Left lung (tissue), 14 donors: ENCODE measurements at places on chromosomes 13 and 19. TPM values are rescaled to one million over a fixed set of nuclear protein-coding genes. Genes with fewer than 3 reads are reported as not detected.

DNA sequence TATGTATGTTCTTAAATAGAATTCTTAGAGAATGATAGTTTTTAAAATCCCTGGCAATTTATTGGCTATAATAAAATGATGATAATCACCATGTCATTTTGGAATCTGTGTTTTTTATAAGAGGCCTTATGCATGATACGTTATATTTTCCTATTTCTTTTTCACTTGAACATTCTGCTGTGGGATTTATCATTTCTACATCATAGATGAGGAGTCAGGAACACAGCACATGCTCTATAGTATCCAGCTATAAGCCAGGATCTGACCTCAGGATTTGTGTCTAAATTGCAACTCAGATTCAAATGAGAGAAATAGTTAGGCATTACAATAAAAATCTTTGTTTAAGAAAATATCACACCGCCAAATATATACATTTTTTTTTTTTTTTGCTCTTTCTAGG lies 928.0 kb downstream of the EFNB2 start:
- H3K27me3 ChIP-seq: no peaks in the 10 kb centered on the region
- H3K27ac ChIP-seq: no peak overlapping the region
- H3K4me3 ChIP-seq: no peak overlapping the region
- H3K36me3 ChIP-seq: no peaks in the 10 kb centered on the region

- no peaks in the 10 kb centered on the region for H3K4me1 ChIP-seq
- H3K27ac ChIP-seq: no peak overlapping the region
- no peaks in the 10 kb centered on the region for H3K27me3 ChIP-seq
- peak; percentile 31 for DNase-seq
Observed at GRCh38 chr19:33445442-33446329, 72.2 kb downstream of the CEBPG start.

DNA sequence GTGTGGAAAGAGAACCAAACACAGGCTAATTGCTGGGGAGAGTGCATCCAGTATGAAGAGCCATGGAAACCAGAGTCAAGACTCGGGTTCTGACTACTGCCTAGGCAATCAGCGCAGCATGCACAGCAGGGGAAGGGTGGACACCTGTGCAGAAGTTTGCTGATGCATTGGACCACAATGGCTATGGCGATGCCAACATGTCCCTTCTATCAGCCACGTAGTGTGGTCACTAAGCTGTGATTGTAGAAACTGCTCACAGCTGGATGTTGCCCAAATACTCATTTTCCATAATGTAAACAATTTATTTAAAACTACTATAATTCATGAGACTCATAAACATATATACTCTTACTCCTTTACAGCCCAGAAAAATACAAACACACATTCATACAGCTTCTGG lies 1718.2 kb downstream of the EFNB2 start:
- no peaks in the 10 kb centered on the region for H3K4me1 ChIP-seq
- H3K4me3 ChIP-seq: no peak overlapping the region
- no peaks in the 10 kb centered on the region for H3K27me3 ChIP-seq
- no peak overlapping the region for H3K27ac ChIP-seq
- peak; percentile 12 for DNase-seq

DNA sequence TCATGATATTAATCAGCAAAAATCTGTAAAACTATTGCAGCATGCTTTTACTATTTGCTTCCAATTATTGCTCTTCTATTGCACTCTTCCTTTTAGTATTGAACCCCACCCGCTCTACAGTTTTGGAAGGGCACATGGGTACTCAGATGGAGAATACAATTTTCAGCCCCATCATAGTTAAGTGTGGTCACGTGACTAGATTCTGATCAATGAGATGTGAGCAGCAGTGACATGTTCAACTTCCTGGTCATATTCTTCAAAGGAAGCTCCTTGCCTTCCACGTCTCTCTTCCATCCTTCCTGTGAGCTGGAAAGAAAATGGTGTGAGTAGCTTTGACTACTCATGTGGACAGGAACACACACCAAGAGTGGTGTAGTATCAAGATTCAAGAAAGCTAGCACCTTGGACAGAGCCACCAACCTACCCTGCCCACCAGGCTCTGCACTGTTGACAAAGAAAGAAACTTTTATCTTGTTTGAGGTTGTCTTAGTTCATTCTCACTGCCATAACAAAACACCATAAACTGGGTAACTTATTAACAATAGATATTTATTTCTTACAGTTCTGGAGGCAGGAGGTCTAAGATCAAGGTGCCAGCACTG lies 3.8 kb upstream of the FGF14 start:
- H3K36me3 ChIP-seq: no peaks in the 10 kb centered on the region
- no peak overlapping the region for H3K27ac ChIP-seq
- H3K27me3 ChIP-seq: peaks cover 34% of the 10 kb centered on the region
- DNase-seq: no peak

DNA sequence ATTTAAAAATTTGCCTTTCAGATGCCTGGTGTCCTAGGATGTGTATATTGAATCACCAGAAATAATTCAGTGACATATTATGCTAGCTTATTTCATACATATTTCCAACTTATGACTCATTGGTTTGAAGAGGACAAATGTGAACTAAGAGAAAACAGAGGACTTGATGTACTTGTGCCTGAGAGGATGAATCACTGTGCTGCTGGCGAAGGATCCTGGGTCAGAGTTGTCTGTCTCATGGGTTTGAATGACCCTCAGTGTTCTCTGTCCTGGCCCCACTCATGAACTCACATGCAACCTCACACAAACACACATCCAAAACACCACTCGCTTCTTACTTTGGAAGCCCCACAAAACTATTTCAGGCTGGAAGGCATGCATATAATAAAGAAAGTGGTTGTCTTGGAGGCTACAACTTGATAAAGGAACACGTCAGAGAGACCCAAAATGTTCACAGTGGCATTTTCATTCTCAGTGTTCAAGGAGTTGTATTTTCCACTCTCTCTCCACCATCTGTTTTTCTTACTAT lies 129.0 kb upstream of the SPRY2 start:
- H3K27ac ChIP-seq: peak overlapping the region; percentile 69
- H3K4me3 ChIP-seq: no peak overlapping the region
- H3K27me3 ChIP-seq: no peaks in the 10 kb centered on the region
- H3K36me3 ChIP-seq: no peaks in the 10 kb centered on the region

Gene ZNF763
- 8.1 TPM for polyA plus RNA-seq

Gene KANK3
- polyA plus RNA-seq: 16.4 TPM

Gene KLK12
- 0.87 TPM for polyA plus RNA-seq

GRCh38 chr19:7631577-7631976 lies 1.9 kb downstream of the PCP2 start:
- DNase-seq: no peak
- peaks cover 13% of the 10 kb centered on the region for H3K27me3 ChIP-seq
- H3K27ac ChIP-seq: no peak overlapping the region
- no peak overlapping the region for H3K4me3 ChIP-seq

Gene ZNF780B
- polyA plus RNA-seq: 27.0 TPM

Gene AMER2
- 0.50 TPM for polyA plus RNA-seq

Gene GNA15
- 2.5 TPM for polyA plus RNA-seq

Gene MYH14
- polyA plus RNA-seq: 63.0 TPM

GRCh38 chr19:30102666-30103065 lies 160.6 kb downstream of the URI1 start:
- DNase-seq: no peak
- no peaks in the 10 kb centered on the region for H3K36me3 ChIP-seq
- no peaks in the 10 kb centered on the region for H3K4me1 ChIP-seq
- no peak overlapping the region for H3K4me3 ChIP-seq
- H3K27me3 ChIP-seq: peaks cover 14% of the 10 kb centered on the region

GRCh38 chr19:39970425-39970674 lies 615 bp upstream of the PSMC4 start:
- peak overlapping the region; percentile 87 for H3K27ac ChIP-seq
- DNase-seq: no peak
- no peaks in the 10 kb centered on the region for H3K36me3 ChIP-seq

DNA sequence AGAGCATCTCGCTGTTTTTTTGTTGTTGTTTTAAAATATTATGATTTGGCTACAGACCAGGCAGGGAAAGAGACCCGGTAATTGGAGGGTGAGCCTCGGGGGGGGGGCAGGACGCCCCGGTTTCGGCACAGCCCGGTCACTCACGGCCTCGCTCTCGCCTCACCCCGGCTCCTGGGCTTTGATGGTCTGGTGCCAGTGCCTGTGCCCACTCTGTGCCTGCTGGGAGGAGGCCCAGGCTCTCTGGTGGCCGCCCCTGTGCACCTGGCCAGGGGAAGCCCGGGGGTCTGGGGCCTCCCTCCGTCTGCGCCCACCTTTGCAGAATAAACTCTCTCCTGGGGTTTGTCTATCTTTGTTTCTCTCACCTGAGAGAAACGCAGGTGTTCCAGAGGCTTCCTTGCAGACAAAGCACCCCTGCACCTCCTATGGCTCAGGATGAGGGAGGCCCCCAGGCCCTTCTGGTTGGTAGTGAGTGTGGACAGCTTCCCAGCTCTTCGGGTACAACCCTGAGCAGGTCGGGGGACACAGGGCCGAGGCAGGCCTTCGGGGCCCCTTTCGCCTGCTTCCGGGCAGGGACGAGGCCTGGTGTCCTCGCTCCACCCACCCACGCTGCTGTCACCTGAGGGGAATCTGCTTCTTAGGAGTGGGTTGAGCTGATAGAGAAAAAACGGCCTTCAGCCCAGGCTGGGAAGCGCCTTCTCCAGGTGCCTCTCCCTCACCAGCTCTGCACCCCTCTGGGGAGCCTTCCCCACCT lies 183.3 kb downstream of the KDM4B start:
- no peaks in the 10 kb centered on the region for H3K36me3 ChIP-seq
- no peaks in the 10 kb centered on the region for H3K4me1 ChIP-seq
- DNase-seq: peak; percentile 60

GRCh38 chr13:99442273-99442895 lies 58.9 kb upstream of the TM9SF2 start:
- no peaks in the 10 kb centered on the region for H3K36me3 ChIP-seq
- no peaks in the 10 kb centered on the region for H3K4me1 ChIP-seq
- H3K27ac ChIP-seq: no peak overlapping the region
- no peak for DNase-seq
- H3K27me3 ChIP-seq: peaks cover 23% of the 10 kb centered on the region
- H3K4me3 ChIP-seq: no peak overlapping the region

DNA sequence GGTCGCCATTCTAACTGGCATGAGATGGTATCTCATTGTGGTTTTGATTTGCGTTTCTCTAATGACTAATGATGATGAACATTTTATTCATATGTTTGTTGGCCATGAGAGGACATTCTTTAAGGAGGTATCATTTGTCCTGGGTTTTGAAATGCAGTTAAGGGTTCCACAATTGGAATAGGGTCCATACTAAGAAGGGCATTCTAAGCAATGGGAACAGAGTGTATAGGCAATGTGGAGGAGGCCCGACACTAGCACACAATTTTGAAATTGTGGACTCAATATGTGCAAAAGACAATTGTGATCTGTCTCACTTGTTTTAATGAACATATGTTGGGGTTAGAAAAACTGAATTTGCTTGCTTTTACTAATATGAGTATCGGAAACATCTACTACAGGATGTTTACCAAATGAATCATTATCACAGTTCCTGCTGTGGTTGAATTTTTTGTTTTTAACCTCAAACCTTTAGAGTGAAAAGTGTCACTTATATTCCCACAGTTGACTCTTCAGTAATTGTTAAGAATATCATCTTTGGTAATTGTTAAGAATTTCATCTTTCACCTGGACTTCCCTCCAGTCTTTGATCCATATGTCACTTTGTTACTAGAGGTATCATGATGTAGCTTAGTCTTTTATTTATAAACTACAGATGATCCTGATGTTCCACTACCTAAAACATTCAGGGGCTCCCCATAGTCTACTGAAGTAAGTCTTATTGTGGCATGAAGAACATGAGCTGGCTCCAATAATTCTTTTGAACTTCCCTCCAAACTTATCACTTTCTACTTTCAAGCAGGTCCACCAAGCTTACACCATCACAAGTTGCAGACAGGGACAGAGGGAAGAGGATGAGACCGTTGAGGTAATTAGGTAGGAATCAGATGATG lies 109.7 kb upstream of the KLF12 start:
- H3K4me1 ChIP-seq: no peaks in the 10 kb centered on the region
- no peaks in the 10 kb centered on the region for H3K27me3 ChIP-seq
- no peak for DNase-seq
- no peaks in the 10 kb centered on the region for H3K36me3 ChIP-seq
- no peak overlapping the region for H3K27ac ChIP-seq

Gene WDR88
- 1.2 TPM for polyA plus RNA-seq

- DNase-seq: no peak
- H3K4me1 ChIP-seq: peaks cover 25% of the 10 kb centered on the region
- H3K36me3 ChIP-seq: no peaks in the 10 kb centered on the region
- H3K27me3 ChIP-seq: no peaks in the 10 kb centered on the region
- no peak overlapping the region for H3K4me3 ChIP-seq
Observed at GRCh38 chr19:16383584-16384161, 59.0 kb downstream of the KLF2 start.

- DNase-seq: no peak
- H3K27me3 ChIP-seq: no peaks in the 10 kb centered on the region
- no peak overlapping the region for H3K4me3 ChIP-seq
- H3K27ac ChIP-seq: no peak overlapping the region
Observed at GRCh38 chr13:33119856-33120543, 103.8 kb downstream of the KL start.

DNA sequence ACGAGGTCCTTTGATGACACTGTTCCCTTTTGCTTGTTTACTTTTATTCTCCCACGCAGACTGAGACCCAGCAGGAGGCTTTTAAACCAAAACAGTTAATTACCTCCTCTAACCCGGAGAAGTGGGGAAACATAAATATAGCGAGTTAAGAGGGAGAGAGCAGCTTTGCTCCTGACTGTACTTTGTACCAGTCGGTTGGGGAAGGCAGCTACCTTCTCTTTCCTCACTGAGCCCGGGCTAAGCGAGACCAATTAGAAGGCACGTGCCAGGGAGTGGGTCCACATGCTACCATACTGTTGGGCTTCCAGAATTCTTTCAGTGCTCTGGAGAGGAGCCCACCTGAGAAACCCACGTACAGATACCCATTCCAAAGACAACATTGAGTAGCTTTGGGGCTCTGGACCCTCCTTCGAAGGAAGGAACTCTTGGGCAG lies 124.2 kb downstream of the ZIC5 start:
- no peaks in the 10 kb centered on the region for H3K4me1 ChIP-seq
- DNase-seq: no peak
- no peaks in the 10 kb centered on the region for H3K27me3 ChIP-seq
- H3K27ac ChIP-seq: no peak overlapping the region
- H3K4me3 ChIP-seq: no peak overlapping the region
- no peaks in the 10 kb centered on the region for H3K36me3 ChIP-seq

Gene MISP
- 6.3 TPM for polyA plus RNA-seq

Gene OR4F17
- polyA plus RNA-seq: not detected

DNA sequence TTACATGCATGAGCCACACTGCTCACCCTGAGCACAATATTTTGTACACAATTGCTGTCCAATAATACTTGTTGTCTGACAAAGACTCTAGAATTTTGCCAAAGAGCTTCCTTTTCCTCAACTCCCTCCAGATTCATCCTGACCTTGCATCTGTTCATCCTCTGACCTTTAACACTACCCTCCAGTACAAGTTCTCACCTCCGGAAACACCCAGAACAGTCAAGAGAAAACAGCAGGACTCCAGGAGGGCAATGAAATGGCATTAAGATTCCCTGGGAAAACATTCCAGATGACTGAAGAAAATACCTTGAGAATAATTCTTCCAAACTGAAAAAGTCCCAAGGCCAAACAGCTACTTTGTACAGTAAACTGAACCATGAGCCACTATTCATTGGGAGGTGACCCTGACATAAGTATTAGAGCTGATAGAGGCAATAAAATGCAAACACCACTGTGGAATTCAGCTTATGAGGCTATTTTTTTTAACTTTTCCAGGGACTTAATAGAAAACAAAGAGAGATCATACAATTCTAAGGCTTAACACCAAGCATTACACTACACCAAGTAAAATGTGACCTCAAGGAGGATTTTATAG lies 15.7 kb upstream of the COG3 start:
- no peaks in the 10 kb centered on the region for H3K27me3 ChIP-seq
- no peaks in the 10 kb centered on the region for H3K36me3 ChIP-seq
- H3K4me1 ChIP-seq: no peaks in the 10 kb centered on the region
- H3K4me3 ChIP-seq: no peak overlapping the region
